Iris pigment epithelial cell (primary cell): ENCODE measurements at places on chromosomes 3 and 15.

DNA sequence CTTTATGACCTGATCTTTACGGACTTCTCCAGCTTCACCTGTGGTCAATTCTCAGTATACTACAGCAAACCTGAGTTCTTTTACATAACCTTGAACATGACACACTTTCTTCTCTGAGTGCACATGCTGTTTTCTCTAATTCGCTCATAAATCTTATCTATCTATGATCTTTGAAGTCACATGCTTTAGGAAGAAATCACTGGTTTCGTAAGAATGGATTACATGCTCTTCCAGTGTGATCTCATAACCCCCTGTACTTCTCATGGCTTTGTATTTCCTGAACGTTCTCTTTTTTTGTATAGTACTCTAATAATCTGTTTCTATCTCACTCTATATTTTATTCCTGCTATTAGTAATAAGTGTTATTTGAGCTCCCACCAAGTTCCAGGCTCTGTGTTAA lies 1165.2 kb downstream of the TBL1XR1 start:
- DNase-seq: peak; percentile 10

DNA sequence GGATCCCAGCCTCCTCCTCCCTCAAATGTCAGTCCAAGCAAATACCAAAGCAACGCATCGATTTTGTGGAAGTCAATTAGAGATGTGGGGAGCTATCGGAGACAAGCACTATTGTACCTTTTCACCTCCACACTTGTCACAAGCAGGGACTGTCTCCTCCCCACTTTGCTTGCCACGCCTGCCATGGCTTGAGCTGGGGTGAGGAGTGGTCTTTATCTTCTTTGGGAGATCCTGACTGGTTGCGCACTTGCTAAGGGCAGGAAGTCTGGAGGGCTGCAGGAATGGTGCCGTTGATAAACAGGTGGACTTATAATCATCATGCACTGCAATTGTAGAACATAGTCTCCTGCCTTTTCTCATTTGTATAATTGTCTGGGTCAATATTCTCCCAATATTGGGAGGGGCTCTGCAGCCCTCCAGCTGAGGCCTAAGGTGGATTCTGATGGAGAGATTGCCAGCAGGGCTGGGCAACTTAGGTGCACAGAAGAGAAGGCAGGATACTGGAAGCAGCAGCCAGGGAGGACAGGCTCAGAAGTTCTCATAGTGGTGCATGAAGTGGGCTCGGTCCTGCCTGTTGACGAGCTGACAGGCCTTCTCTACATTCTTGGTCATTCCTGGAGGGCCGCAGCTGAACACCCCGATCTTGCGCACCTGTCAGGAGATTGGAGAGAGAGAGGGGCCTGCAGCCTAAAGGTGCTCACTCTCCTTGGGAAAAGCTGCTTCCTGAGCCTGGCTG lies 20.2 kb downstream of the DUOX2 start:
- no peak for DNase-seq

DNA sequence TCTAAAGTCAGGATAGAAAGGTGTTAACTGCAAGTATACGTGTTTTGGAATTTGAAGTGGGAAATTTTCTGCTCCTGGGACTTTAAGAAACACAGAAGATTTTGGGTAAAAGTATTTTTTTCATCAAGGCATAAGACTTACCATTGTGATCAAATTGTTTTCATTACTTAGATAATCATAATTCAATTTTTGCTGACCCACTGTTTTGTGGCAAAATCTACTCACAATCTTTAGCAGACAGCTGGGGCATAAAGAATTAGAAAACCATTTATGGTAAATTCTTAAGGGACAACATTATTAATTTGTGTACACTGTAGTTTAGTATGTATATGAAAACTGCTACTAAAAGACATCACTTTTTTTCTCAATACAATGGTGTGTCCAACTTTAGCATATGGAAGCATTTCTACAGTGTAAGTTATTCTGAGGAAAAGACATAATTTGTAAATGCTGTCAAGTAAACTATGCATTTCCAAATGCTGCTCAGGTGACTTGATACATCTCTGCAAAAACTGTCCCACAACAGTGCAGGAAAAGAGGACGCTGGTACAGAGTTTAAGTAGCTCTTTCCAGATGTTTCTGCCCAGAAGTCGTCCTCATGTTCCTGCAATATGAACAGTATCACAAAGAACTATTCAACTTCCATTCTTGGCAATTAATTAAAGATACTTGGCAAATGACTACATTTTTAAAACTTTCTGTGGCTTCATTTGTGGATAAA lies 52.3 kb downstream of the THSD4 start:
- no peak for DNase-seq

- DNase-seq: no peak
Measured at GRCh38 chr15:55738715-55739114, 4.2 kb downstream of the PRTG start.

- DNase-seq: no peak
Measured at GRCh38 chr15:52923626-52924025, 133.5 kb upstream of the ONECUT1 start.

GRCh38 chr3:14508966-14509795 lies 31.0 kb downstream of the GRIP2 start:
- no peak for DNase-seq
